GM03348 (cell line): ENCODE measurements at places on chromosomes 7 and 10.
A peak's percentile ranks its signal among the peaks of the same experiment; 100 is the strongest.

GRCh38 chr7:149776289-149776688, 2.9 kb upstream of the ZNF467 start:
- no peak for DNase-seq

DNA sequence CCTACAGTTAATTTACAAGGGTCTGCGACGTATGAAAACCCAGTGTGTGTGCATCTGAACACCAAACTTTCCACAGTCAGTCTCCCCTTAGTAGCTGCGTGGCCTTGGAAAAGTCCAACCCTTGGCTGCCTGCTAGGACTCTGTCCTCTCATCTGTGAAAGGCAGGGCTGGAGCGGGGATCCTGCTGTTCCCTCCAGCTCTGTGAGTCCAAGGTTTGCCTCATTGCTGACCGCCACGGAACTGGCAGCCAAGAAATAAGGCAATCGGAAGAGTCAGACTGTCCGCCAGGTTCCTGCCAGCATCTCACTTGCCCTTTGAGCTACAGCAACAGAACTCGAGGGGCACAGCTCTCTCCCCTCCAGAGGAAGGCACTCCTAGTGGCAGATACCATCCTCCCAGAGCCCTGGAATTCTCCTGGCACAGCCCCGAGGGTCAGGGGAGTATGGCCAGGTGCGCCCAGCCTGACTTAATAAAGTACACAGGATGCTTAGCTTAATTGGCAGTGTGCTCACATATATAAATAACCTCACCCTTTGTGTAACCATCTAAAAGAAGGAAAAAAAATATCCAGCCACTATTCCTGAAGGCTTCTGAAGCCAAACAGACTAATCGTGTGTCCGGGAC, 530.1 kb upstream of the FOXK1 start:
- DNase-seq, result no peak

DNA sequence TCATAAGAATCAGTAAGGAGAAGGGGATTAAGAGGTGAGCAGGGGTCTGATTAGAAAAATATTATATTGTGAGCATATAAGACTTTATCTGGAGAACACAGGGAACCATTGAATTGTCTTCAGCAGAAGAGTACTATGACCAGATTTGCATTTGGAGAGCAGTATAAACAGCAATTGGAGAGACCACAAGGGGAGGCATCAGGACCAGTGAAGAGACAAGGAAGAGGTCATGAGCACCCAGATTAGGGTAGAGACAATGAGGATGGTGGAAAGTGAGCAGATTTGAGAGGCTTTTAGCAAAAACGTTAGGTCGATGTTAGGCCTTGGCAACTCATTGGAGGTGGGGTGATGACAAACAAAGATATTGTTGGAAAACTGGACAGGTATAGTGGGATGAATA, 13.0 kb upstream of the SMIM30 start:
- DNase-seq, result no peak

DNA sequence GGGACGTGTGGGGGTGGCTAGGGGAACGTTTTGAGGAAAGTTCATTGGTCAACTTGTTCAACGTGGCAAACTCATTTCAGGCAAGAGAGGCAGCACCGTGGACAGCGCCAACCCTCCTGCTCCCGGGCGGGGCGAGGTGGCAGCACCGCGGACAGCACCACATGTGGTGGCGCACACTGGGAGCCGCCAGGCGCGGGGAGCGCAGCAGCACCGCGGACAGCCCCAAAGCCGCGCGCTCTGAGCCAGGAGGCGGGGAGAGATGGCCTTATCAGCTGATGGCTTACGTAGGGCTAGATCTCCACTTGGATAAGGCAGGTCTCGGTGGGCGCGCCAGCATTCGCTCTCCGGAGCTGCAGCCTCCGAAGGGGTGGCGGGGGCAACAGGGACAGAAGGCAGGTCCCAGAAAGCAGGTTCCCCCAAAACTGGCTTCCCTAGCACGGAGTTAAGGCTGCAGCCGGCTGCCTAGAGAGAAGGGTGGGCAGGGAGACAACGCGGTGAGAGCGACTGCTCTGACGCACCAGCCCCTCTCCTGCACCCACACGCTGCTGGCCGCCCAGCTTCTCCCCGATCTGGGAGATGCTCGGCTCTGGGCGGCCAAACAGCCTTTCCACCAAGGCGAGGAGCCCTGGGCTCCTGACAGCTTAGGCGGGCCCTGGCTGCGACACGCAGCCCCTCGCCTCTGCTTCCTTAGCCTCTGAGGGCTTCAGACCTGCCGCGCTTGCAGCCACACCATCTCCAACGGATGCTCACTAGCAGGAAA, at the start of gene HTR5A:
Gene HTR5A, plus strand, starts transcription at position 333 of the 760 bp plus-strand sequence. CDS start 576 bp downstream, outside the sequence.
- DNase-seq, result peak; percentile 97

DNA sequence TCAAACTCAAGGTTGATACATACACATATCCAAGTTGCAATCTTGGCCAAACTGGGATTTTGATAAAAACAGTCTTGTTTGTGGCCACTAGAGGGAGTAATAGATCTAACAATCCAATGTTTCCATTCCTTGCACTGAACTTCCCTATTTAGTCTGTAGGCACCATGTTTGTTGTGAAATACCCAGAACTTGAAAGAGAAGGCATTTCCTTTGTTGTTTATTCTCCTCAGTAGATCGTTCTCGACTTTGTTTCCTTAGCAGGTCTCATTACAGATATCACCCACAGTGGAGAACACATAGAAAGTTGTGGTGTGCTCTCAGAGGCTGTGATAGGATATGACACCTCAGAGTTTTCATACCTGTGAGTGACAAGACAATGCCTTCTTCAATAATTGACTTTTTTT, 70.3 kb upstream of the MXI1 start:
- DNase-seq, result peak; percentile 76

DNA sequence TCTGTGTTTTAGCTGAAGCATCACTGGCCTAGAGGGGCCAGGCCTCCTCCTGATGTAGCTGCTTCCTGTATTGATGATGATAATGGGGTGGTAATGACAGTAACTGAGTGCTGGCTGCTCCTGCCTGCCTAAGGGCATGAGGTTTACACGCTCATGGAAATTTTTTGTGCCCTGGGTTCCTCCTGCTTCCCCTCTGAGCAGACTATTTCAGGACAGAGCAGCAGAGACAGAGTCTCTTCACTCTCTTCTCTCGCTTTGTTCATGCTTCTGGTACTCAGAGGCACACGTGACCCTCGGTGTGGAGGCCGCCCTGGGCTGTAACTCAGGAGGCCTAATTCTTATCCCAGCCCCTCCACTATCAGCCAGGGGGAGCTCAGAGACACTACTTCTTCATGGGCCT, 27.9 kb downstream of the LRRC20 start:
- no peak for DNase-seq

- DNase-seq, result no peak
Observed at GRCh38 chr7:38257350-38257677, 16.1 kb downstream of the TARP start.

DNA sequence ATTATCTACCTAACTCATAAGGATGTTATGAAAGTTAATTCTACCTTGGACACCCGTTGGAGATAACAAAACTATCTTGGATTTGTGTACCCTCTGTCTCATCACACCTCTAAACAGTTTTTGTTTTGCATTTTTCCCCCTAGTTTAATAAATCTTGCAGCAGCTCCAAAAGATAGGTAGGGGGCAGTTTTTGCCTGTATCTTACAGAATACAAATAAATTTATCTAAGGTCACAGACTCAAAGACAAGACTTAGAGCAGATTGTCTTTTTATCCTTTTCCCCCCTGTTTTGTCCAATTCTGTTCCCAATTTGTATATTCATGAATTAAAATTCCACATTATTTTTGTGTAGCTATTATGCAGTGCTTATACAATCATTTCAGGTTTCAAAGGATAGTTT, 5.0 kb upstream of the SORCS1 start:
- DNase-seq, result no peak

DNA sequence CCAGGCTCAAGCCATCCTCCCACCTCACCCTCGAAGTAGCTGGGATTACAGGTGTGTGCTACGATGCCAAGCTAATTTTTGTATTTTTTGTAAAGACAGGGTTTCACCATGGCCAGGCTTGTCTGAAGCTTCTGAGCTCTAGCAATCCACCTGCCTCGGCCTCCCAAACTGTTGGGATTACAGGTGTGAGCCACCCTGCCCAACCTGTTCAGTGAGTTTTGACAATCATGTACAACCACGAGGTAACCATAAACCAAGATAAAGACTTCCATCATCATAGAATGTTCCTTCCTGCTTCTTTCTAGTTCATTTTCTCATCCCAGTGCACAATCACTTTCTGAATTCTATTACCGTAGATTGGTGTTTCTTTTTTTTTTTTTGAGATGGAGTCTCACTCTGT, 30.5 kb upstream of the MKRN1 start:
- no peak for DNase-seq

DNA sequence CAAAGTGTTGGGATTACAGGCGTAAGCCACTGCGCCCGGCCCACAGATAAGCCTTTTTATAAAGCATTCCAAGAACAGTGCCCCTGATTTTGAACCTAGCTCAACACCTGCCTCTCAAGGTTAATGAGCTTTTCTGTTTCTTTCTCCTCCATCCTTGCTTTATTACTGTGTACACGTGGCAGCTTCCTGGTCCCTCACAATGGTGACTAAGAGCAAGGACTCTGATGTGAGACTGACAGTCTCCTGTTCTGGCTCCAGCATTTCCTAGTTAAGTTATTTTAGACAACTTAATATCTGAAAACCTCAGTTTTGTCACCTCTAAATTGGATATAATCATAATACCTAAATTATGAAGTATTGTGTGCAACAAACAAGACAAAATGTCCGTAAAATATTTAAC, 9.9 kb downstream of the HABP2 start:
- DNase-seq, result no peak

- DNase-seq, result peak; percentile 9
Observed at GRCh38 chr7:83996879-83997278, 197.7 kb downstream of the SEMA3A start.

GRCh38 chr10:92274071-92274470, 16.8 kb downstream of the CPEB3 start:
- DNase-seq, result no peak

GRCh38 chr10:63587191-63587590, 66.0 kb downstream of the REEP3 start:
- DNase-seq, result no peak

DNA sequence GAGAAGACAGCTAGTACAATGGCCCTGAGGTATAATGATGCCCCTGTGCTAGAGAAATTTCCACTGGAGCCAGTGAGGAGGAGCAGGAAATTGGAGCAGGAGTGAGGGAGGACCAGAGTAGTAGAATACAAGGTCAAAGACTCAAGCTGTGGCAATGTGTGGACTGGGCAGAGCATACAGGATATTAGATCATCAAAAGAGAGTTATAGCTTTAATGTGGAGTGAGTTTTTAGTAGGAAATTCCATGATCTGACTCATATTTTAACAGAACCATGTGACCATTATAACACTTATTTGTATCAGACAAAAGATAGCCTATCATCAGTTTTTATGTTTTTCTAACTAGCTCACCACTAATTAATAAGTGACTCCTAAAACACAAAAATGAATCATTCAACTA, 154.1 kb downstream of the DGKB start:
- peak; percentile 78 for DNase-seq

DNA sequence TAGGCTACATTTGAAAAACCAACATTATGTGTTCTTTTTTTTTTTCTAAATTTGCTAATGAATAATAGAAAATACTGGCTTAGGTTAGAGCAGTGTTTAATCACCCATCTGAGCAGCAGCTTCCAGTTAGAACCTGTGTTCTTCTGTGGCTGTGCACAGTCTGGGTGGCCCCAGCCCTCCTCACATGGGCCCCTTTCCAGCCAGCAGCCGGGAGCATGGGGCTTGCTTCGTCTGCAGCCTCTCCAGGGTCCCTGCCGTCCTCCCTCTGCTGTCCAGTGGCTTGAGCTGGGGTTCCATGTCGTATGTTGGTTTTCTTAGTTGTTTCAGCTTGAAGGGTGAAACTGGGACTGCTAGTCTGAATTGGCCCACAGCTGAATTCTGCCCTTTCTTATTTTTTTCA, 37.3 kb downstream of the BNIP3 start:
- no peak for DNase-seq

GRCh38 chr7:128859232-128860157, 3.2 kb upstream of the ATP6V1F start:
- no peak for DNase-seq

DNA sequence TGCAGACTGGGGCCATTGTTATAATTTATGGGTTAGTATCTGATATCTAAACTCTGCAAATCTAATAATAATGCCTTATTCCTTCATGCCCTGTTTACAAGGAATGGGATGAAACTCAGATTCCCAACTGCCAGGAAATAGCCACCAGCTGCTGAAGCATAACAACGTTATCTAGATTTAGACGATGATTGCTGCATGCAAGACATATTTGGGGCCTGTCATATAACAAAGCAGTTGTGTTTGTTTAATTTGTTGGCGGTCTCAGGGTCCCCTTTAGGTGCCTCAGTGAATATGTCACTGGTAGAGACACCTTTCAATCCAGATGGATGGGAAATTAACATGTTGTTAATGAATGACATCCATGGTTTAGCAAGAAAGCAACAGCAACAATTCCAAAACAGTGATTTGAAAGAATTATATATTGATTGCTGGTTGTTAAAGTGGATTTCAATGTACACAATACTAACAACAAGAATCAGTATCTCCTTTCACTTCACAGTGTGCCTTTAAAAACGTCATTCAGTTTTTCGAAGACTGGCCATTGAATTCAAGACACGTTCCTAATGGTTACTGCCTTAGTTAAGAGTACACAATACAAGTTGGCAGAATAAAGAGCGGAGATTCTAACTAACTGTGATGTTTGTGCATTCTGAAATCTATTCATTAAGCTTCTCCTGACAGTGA, 860.6 kb upstream of the CELF2 start:
- DNase-seq, result no peak

DNA sequence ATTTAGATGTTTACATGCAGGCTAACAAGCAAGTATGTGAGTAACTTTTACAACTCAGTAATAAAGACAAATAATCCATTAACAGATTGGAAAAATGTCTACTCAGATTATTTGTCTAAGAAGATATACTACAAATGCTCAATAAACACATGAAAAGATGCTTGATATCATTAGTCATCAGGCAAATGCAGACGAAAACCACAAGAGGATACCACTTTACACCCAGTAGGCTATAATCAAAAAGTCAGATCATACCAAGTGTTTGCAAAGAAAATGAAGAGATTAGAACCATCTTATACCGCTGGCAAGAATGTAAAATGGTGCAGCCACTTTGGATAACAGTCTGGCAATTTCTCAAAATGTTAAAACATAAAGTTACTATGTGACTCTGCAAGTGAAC, 84.1 kb downstream of the MALSU1 start:
- DNase-seq, result no peak
